ENCODE measurements at places on chromosomes 5 and 9. TPM values are rescaled to one million over a fixed set of nuclear protein-coding genes. Genes with fewer than 3 reads are reported as not detected.

DNA sequence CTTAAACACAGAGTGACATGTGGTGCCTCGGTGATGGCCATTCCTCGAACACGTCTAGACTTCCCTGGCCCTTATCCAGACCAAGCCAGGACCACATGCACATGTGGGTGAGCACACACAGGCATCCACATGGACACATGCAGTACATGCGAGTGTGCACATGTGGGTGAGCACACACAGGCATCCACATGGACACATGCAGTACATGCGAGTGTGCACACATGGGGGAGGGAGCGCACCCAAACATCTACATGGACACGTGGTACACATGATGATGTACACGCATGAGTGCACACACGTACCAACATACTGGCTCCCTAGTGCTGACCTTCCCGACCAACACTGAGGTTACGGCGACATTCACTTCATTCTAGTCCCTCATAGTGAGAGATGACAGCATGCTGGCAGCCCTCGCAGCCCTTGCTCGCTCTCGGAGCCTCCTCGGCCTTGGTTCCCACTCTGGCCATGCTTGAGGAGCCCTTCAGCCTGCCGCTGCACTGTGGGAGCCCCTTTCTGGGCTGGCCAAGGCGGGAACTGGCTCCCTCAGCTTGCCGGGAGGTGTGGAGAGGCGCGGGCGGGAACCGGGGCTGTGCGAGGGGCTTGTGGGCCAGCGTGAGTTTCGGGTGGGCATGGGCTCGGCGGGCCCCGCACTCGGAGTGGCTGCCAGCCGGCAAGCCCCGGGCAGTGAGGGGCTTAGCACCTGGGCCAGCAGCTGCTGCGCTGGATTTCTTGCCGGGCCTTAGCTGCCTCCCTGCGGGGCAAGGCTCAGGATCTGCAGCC lies 186.8 kb downstream of the HSPA4 start:
- peaks cover 14% of the 10 kb centered on the region for H3K27me3 ChIP-seq
- no peaks in the 10 kb centered on the region for H3K36me3 ChIP-seq
- no peak overlapping the region for H3K4me3 ChIP-seq

DNA sequence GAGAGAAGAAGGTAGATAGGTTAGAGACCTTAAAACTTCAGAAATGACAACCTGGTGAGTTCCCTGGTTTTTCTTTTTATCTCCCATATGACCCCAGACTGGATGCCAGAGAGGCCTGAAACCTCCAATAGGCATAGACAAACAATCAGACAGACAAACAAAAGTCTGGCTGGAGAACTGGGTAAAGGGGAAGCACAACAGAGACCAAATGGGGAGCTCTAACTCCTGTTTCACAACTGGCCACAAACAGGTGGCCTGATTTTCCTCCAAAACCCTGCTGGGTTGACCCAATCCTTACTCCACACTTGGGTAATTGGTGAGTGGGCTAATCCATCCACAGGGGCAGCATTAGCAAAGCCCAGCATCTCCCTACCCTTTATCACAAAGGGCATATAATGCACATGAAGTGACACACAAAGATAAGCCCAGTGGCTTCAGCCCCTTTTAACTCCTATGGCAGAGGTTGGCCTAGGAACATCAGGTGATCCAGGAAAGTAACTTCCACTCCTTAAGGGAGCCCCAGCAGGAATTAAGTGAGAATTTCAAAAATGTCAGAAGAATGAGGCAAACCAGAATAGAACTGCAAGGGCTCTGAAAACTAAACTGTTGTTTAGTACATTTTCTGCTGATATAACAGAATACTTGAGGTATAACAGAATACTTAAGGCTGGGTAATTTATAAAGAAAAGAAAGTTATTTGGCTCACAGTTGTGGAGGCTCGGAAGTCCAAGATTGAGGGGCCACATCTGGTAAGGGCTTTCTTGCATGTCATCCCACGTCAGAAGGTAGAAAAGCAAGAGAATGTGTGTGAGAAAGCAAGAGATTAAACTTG lies 60.9 kb upstream of the ROR2 start:
- no peak overlapping the region for H3K27ac ChIP-seq
- no peaks in the 10 kb centered on the region for H3K4me1 ChIP-seq
- no peaks in the 10 kb centered on the region for H3K36me3 ChIP-seq

- no peaks in the 10 kb centered on the region for H3K4me1 ChIP-seq
- no peak overlapping the region for H3K27ac ChIP-seq
- no peaks in the 10 kb centered on the region for H3K27me3 ChIP-seq
- no peak for DNase-seq
- no peaks in the 10 kb centered on the region for H3K36me3 ChIP-seq
Measured at GRCh38 chr5:12111261-12111660, 207.0 kb upstream of the CTNND2 start.

DNA sequence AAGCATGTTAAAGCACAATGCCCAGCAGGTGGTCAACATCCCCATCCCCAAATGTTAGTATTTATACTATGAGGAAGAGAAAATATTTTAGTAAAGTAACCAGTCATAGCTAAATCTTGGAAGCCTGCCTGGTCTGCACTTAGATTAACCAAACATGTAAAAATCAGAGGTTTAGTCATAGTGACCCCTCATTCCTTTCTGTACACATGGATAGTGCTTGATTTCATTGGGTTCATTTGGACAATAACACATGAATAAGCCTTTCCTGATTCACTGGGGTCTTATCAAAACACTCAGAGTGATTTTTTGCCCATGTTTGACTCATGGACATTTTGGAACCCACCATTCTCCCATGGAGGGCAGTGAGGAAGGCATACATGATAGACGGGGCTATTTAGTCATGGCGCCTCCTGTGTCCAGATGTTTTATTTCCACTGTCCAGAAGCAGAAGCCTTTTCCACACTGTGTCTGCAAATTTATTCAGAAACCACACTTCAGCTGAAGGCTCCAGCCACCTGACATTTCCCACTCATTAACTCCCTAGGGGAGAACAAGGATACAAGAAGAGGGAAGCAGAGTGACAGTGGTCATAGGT lies 32.5 kb downstream of the OR1J1 start:
- no peak overlapping the region for H3K4me3 ChIP-seq
- peaks cover 38% of the 10 kb centered on the region for H3K27me3 ChIP-seq
- peaks cover 5% of the 10 kb centered on the region for H3K36me3 ChIP-seq

DNA sequence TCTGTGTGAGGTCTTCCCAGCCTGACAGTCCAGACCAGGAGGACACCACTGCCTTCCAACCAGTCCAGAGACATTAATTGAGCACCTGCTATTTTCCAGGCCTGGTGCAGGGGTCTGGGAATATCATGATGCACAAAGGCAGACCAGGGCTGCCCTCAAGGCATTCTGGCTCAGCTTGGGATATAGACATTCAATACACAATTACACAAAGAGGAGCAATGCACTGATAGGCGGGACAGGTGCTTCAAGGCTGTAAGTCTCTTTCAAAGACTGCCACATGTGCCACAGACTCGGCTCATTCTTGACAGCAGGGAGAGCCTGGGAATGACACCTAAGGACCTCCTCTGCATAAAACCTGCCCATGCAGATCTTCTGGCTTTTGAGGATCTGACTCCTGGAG lies 158.6 kb downstream of the C5orf15 start:
- no peak overlapping the region for H3K27ac ChIP-seq
- no peak overlapping the region for H3K4me3 ChIP-seq
- H3K4me1 ChIP-seq: peaks cover 2% of the 10 kb centered on the region
- DNase-seq: no peak

GRCh38 chr5:160966921-160967320 lies 114.9 kb upstream of the ATP10B start:
- no peaks in the 10 kb centered on the region for H3K36me3 ChIP-seq
- no peak for DNase-seq
- H3K27ac ChIP-seq: no peak overlapping the region
- no peak overlapping the region for H3K4me3 ChIP-seq
- peaks cover 43% of the 10 kb centered on the region for H3K27me3 ChIP-seq

- H3K27me3 ChIP-seq: peaks cover 32% of the 10 kb centered on the region
- H3K36me3 ChIP-seq: no peaks in the 10 kb centered on the region
- no peak overlapping the region for H3K27ac ChIP-seq
Measured at GRCh38 chr5:88727705-88728313, 155.2 kb downstream of the MEF2C start.

- H3K27ac ChIP-seq: no peak overlapping the region
- peaks cover 22% of the 10 kb centered on the region for H3K4me1 ChIP-seq
- H3K27me3 ChIP-seq: no peaks in the 10 kb centered on the region
- no peak for DNase-seq
- H3K36me3 ChIP-seq: peaks cover 8% of the 10 kb centered on the region
Measured at GRCh38 chr9:20729523-20729922, 45.5 kb downstream of the FOCAD start.

- H3K27ac ChIP-seq: no peak overlapping the region
- H3K4me1 ChIP-seq: no peaks in the 10 kb centered on the region
- H3K27me3 ChIP-seq: no peaks in the 10 kb centered on the region
- no peak overlapping the region for H3K4me3 ChIP-seq
- H3K36me3 ChIP-seq: no peaks in the 10 kb centered on the region
- no peak for DNase-seq
Measured at GRCh38 chr9:77677397-77677796, 29.3 kb upstream of the GNA14 start.

- no peak overlapping the region for H3K27ac ChIP-seq
- no peaks in the 10 kb centered on the region for H3K36me3 ChIP-seq
- DNase-seq: no peak
- no peaks in the 10 kb centered on the region for H3K4me1 ChIP-seq
Measured at GRCh38 chr5:151434570-151435237, 12.7 kb upstream of the SLC36A1 start.

- H3K36me3 ChIP-seq: peaks cover 2% of the 10 kb centered on the region
- H3K4me1 ChIP-seq: peaks cover 6% of the 10 kb centered on the region
- H3K27me3 ChIP-seq: peaks cover 25% of the 10 kb centered on the region
- no peak for DNase-seq
Measured at GRCh38 chr9:124511891-124512805, 4.9 kb upstream of the NR5A1 start.

DNA sequence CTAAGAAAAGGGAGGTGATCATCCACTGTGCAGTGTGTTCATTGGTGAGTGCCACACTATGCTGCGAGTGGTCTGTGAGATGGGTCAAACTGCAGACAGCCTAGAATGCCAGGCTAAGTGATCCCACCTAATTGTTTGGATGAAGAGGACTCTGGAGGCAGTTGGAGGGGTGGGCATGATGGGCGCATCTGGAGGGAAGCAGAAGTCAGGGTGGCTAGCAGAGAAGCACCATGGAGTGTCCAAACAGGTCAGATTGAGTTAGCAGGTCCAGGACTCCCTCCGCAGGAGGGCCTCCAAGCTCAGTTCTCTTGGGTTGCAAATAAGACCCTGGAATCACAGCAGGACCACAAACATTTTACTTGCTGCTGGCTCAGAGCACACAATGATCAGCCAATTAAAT lies 19.9 kb upstream of the ANGPTL2 start:
- DNase-seq: no peak
- H3K36me3 ChIP-seq: no peaks in the 10 kb centered on the region
- no peak overlapping the region for H3K27ac ChIP-seq

Gene PCDHA10
- total RNA-seq: not detected

Gene RASEF
- total RNA-seq: not detected

Gene RGS7BP
- total RNA-seq: not detected

Gene GABRA6
- not detected for total RNA-seq

Measured in T-helper 17 cell (primary cell).